AG20443 (cell line): ENCODE measurements at places on chromosomes 12 and 14.
A peak's percentile ranks its signal among the peaks of the same experiment; 100 is the strongest.

GRCh38 chr12:104134882-104135281 lies 3.1 kb downstream of the NFYB start:
- DNase-seq = no peak

GRCh38 chr14:21185491-21185890 lies 29.6 kb upstream of the OR5AU1 start:
- no peak for DNase-seq

GRCh38 chr12:94679554-94680195 lies 29.3 kb upstream of the TMCC3 start:
- DNase-seq = no peak

DNA sequence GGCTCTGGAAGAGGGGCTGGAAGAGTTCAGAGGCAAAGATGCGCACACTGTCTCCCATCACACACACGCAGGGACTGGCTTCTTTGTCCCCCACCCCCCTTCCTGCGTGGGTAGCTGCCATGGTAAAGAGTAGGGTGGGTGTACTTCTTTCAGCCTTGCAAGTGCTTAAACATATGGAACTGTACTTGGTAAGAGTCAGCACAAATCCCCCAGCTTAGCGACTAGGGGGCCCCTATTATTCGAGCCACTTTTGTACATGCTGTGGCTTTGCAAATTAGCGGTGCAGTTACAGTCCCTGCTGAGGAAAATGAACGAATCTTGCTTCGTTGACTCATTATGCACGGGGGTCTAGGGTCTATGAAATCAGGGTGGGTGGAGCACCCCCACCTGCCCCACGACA lies 123.8 kb downstream of the AACS start:
- DNase-seq = no peak

DNA sequence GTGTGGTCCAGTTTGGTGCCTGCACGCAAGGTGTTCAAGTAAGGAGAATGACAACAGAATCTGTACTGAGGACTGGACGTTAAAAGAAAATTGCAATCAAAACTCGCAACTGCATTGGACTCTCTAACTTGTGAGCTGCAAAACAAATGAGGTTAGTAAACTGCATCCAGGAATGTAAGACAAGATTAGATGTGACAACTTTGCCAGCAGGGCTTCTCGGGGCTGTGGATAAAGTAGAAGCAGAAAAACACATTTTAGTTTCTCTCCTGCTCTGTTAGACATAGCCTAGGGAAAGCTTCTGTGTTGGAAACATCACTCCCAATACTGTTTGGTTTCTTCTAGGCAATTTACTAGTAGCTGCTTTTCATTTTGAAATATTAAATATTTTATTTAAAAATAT lies 338.2 kb upstream of the NAV3 start:
- DNase-seq = no peak

DNA sequence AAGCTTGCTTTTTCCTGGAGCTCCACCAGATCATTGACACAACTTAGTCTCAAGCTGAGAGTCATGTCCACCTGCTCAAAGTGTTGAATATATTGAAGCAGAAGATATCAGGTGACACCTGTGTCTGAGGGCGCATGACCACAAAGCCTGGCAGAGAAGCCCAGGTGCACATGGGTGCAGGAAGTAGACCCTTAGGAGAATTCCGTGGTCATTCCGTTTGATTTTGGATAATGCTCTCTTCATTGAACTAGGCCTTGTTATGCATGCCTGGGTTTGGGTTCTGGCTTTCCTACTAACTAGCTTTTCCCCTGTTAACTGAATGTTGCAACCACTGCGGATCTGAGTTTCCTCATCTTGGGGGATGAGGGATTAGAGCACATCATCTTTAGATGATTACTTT lies 7.1 kb downstream of the ARHGDIB start:
- no peak for DNase-seq

DNA sequence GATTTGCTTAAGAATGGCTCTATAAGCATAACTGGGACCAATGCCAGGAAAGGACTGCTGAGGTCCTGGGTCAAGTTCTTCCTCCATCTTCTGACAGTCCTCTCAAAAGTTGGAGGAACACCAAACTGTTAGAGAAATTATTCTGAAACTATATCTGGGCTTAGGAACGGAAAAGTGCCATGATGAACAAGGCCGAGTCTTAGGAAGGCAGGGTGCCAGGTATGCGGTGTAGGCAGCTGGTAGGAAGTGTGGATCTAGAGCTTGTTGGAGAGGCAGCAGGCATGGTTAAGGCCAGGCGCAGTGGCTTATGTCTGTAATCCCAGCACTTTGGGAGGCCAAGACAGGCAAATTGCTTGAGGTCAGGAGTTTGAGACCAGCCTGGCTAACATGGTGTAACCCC lies 7.7 kb downstream of the GNPTAB start:
- DNase-seq = no peak

DNA sequence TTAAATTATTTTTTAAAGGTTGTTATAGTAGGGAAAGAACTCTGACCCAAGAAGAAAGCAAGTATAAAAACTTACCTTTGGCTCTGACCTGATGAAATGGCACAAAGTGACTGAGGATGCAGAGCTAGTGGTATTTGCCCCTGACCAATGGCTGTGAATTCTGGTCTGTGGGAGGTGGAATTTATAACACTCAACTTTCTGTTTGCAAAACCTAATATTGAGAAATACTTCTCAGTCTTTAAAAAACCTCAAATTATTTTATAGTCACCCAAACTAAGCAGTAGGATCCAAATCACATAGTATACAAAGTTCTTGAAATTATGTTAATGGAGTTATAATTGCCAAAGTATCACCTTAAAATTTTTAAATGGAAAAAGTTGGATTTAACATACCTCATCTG lies at the start of gene EPYC:
Gene EPYC (minus strand): TSS at position 101 of the 400 bp plus-strand sequence. CDS start 2,407 bp downstream, outside the sequence.
- DNase-seq = no peak

DNA sequence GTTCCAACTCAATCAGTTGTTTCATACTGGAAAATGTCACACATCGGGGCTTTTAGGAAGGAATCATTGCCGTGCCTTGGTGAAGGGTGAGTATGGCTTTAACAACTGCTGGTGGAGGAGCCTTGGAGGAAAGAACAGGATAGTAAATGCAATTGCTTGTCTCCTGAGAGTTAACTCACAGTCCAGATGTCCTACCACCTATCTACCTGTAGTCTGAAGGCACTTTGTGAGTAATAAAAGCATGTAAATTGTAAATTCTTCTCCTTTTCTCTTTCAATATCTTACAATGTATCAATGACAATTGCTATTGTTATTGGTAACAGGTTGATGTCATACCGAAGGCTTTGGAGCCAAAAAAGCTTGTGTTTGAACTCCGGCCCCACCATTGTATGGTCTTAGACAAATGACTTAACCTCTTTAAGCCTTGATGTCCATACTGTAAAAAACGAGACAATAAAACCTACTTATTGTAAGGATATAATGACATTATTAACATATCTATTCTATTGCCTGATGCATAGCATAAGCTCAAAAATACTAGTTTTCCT lies 397.4 kb downstream of the ADAMTS20 start:
- no peak for DNase-seq

DNA sequence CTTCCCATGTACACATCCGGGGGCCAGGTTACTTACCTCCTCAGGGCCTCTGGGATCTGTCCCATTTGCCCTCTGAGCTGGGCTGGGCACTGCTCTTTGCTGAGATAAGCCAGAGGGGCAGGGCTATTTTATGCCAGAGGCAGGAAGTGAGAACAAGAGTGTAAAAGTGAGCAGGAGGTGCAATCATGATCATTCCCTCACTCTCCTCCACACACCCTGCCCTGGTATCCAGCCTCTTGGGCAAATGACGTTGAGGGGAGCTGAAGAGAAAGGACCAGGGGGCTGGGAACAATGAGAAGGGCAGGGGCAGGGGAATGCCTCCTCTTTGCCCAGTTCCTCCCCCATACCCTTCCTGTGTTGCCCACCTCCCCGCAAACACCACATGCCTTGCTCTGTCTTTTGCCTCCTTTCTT lies 4.2 kb downstream of the LPAR5 start:
- no peak for DNase-seq

DNA sequence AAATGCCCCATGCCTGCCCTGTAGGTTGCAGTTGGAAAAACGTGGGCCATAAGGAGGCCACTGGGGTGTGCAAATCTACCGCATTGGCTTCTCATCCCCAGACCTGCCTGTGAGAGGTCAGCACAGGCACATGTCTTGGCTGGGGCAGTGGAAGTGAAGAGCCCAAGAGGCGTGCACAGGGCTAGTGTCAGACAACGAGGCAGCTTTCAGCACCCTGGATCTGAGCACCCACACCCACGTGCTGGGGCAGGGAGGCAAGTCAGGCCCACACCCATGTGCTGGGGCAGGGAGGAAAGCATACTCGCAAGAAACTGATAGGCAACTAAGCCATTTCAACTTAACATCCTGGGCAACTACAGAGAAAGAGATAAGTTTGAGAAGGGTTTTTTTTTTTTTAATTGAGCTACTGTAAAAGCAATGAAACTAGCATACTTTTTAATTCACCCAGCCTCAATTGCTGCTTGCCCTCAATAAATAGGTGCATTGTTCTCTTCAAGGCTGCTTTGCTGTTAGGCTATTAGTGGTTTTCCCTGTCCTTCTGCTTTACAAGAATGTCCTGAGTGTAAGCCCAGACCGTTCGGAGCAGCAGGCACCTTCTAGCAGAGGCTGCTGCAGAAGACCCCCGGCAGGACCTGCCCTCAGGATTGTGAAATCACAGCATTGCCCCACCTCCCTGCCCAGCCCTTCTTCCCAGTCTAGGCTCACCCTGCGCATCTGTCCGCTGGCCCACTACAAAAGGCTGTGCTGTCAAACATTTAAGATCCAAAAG lies 355.3 kb upstream of the FKBP4 start:
- DNase-seq = no peak

DNA sequence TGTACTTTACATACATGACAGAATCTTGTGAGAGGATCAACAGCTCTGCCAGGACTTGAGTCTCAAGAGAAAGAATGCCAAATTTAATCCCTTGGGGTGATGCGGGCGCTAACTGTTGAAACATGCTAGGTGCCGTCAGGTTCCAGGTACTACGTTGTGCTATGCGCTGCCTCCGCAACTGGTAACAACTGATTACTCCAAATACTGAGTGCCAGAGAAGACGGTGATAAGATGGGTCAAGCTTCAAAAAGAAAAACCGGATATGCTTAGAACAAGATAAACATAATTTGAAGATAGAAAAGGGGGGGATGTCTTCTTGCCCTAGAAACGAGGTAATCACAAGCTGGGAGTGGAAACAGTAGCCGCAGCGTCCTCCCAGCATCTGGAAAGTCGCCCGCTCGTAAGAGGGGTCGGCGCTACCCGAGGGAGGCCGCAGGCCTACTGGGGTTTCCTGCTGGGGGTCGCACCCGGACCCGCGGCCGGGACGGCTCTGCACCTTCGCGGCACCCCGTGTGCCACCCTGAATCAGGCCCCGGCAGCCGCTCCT lies 678 bp downstream of the ZBTB25 start:
- peak; percentile 22 for DNase-seq

GRCh38 chr14:89264196-89264800 lies 152.7 kb downstream of the FOXN3 start:
- DNase-seq = no peak

- DNase-seq = peak; percentile 16
These were observed 12.9 kb upstream of the TUBA1A start for GRCh38 chr12:49201595-49202295.

- DNase-seq = no peak
These were observed 106.7 kb upstream of the DAAM1 start for GRCh38 chr14:59081720-59082119.

- DNase-seq = peak; percentile 36
These were observed 85.8 kb downstream of the EXOC5 start for GRCh38 chr14:57182760-57183503.

- DNase-seq = no peak
These were observed 29.4 kb upstream of the DENND5B start for GRCh38 chr12:31620311-31620710.

GRCh38 chr14:91318911-91319310 lies 74.4 kb upstream of the GPR68 start:
- DNase-seq = no peak

DNA sequence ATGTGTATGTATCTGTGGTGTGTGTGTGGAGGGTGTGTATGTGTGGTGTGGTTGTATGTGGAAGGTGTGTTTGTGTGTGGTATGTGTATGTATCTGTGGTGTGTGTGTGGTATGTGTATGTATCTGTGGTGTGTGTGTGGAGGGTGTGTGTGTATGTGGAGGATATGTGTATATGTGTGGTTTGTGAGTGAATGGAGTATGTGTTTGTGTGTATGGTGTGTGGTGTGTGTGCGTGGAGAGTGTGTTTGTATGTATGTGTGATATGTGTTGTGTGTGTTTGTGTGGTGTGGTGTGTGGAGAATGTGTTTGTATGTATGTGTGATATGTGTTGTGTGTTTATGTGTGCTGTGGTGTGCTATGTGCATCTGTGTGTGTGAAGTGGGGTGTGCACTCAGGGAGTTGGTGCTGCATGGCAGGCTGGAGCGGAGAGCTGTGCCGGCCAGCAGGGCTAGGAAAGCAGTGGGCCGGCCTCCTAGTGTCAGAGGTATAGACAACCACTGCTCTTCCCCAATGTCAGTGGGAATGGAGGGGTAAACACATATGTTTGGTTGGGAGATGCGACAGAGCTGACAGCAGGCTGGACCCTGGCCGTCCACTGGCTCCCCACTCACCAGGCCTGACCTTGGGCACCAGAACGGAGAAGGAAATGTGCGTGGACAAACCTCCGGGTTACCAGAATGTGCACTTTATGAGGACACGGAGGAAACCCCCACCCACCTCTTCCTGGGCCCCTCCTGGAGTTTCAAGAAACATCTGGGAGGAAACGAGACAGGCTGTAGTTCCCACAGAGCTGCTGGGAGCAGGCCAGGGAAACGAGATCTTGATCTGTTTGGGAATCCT lies 60.7 kb downstream of the CLMN start:
- no peak for DNase-seq

- DNase-seq = no peak
These were observed 380.1 kb upstream of the KITLG start for GRCh38 chr12:88960213-88960878.

GRCh38 chr14:34711796-34712712 lies 2.3 kb downstream of the CFL2 start:
- no peak for DNase-seq

- DNase-seq = no peak
These were observed 186.9 kb downstream of the ALX1 start for GRCh38 chr12:85466890-85467289.

GRCh38 chr14:76687611-76688382 lies 73.5 kb upstream of the VASH1 start:
- DNase-seq = no peak

GRCh38 chr14:51792809-51793208 lies 67.6 kb upstream of the GNG2 start:
- no peak for DNase-seq

DNA sequence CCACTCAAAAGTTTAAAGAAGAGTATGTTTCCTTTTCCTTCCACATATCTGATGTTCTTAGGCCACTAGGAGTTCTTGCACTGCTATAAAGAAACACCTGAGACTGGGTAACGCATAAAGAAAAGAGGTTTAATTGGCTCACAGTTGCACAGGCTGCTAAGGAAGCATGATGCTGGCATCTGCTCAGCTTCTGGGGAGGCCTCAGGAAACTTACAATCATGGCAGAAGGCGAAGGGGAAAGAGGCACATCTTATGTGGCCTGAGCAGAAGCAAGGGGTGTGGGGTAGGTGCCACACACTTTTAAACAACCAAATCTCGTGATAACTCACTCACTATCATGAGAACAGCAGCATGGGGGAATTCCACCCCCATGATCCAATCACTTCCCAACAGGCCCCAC lies 7.7 kb upstream of the CRADD start:
- no peak for DNase-seq

GRCh38 chr14:67497716-67498115 lies 9.2 kb upstream of the TMEM229B start:
- no peak for DNase-seq

GRCh38 chr12:96806272-96806671 lies 100.8 kb upstream of the NEDD1 start:
- no peak for DNase-seq
